ENCODE measurements at places on chromosomes 3 and 15.

- DNase-seq: peak; percentile 55
Measured at GRCh38 chr3:36461597-36461996, 81.3 kb downstream of the STAC start.

DNA sequence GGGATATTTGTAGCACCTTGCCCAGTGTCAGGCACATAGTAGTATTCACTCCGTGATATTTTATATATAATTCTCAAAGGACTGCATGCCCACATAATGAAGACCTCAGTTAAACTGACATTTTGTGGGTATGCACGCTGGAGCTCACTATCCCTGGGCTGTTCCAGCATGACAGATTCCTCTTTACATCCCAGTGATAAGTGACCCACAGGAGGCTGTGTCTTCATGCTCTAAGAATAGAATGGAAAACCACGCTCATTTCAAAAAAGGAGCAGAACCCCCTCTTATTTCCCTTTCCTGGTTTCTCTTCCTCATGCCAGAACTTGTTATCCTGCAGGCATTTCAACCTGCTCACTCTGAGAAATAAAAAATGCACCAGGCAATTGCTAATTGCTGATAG, 717.5 kb downstream of the AGBL1 start:
- no peak for DNase-seq

DNA sequence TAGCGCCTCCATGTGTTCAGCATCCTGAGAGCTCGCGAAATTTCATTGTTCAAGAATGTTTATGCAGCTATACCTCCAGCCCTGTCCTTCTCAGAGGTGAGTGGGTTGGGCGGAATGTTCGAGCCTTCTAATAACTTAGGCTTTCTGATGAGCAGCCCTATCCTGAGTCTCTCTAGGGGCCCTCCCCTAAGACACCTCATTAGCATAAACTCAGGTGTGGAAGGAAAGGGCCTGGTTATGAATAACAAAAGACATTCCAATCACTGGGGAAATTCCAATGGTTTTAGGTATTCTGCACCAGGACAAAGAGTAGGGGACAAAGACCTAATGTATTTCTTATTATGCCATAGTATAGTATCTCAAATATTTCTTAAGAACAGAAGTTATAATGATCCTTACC, 138.1 kb upstream of the PDZRN3 start:
- DNase-seq: no peak

DNA sequence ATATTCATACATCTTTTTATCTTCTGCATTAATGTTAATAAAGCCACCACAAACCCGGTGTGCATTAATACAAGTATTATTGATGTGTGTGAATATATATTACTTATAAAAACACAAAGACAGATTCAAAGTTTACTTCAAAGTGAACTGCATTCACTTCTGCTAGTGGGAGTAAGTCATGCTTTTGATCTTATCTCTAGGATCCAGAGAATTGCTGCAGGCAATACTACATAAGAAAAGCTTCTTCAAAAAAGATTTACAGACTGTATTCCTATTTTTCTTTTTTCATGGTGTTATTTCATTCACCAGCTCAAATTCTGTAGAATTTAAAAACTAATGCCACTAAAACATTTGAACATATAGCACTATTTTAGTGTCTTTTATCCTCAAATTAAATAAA, 87.5 kb upstream of the CBLB start:
- no peak for DNase-seq

GRCh38 chr15:64507293-64507802, 47.0 kb downstream of the ZNF609 start:
- DNase-seq: peak; percentile 36

- DNase-seq: no peak
Measured at GRCh38 chr3:43872901-43873300, 182.2 kb downstream of the ABHD5 start.

GRCh38 chr3:105967117-105967516, 98.3 kb upstream of the CBLB start:
- no peak for DNase-seq

- no peak for DNase-seq
Measured at GRCh38 chr15:67838789-67839332, 984 bp downstream of the RNU6-1 start.

DNA sequence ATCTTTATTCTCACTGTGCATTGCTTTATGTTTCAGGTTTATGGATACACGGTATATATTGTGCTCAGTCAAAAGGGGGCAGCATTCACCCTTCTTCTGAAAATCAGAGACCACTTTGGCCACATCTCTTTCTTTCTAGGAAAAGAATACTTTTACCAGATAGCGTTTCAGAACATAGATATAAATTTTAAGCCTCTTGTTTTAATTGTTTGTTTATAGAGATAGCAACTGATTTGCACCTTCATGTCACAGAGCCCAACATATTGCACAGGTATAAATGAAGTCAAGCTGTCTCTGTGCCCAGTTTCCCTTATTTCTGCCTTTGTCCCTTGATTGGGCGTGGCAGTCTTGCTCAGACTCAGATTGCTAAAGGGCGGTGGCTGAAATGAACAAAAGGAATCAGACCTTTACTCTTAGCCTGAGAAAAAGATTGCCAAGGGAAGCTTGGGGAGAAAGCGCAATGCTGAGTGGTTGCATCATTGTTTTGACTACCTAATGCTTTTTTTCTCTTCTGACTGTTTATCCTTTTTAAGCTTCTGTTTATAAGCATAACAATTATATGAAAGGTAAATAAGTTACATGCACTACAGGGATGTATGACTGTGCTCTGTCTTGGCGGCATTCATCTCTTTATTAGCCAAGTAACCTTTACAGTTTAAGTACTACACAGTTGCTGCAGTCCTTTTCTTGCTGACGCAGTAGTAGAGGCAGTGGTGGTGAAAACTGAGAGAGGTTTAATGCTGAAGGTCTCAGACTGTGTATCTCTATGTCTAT, 70.8 kb upstream of the ZBTB20 start:
- DNase-seq: peak; percentile 37

DNA sequence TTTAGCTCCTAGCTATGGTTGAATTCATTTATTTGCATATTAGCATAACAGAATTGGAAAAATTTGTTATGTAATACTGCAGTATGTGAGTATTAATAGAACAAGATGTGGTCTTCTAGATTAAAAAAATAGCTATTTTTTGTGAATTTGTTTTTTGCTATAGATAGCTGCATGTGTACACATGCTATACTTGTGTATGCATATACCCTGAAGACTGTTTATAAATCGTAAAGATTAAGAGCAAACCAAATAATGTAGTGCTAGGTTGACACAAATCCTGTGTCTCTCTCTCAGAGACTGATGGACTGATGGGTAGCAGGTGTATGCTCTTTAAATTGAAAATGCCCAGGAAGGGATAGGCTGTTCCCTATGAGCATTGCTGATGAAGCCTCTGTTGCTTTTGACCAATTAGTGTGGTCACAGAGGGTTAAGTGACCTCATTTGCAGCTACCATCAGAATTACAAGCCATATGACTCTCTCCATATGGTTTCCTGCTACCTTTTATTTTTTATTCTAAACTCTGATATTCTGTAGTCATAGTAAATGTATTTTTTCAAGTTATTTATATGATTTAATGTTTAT, 9.0 kb downstream of the PLCL2 start:
- no peak for DNase-seq

GRCh38 chr3:132001036-132001435, 33.8 kb downstream of the CPNE4 start:
- DNase-seq: no peak

- DNase-seq: no peak
Measured at GRCh38 chr15:42220216-42220615, 12.1 kb upstream of the VPS39 start.

DNA sequence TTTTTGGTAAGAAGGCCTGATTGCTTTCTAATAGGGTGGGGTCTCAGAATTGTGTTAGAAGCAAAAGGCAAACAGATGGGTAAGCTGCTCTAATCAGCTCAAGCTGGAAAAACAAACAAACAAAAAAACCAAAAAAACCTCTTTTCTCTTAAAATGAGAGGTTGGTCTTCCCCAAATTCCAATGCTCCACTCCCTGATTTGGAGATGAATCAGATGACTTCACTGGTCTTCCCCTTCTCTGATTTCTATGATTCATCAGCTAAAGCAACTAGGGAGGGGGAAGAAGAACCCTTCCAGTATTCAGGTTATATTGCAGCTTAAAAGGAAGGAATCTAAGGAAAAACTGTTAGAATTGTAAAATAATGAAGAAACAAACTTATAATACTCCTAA, 9.6 kb upstream of the ANXA2 start:
- DNase-seq: peak; percentile 73

GRCh38 chr3:16993227-16993626, 108.5 kb downstream of the PLCL2 start:
- DNase-seq: peak; percentile 6

DNA sequence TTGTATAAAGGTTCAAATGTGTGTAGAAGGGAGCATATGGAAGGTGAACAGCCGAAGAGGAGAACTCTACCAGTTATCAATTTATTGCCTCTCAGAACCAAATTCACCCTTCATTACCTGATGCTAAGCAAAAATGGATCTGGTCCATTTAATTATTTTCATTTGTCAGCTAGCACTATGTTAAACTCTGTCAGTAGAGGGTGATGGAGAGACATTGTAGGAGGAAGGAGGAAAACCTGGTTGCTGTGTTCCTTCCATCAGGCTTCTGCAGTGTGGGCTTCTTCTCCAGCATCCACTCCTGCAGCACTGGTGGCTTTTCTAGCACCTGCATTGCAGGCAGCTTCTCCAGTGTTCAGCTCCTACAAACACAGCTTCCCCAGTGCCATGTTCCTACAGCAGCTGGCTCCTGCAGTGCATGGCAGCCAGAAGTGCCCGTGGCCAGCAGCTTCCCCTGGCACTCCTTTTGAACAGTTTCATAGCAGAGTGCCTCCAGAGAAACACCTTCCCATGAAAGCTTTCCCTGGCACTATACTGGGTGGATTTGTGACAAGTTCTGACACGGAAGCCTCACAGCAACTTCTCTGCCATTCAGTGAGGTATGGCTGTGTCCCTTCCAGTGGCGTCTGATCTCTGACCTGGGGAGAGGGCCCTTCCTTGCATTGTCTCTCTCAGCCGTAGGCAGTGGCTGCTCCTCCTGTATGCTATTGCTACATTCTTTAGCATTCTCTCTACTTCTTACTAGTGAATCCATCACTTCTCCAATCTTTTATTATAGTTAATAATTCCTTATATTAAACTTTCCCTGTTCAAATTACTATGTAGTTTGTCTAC, 14.6 kb upstream of the IL17RD start:
- no peak for DNase-seq

- DNase-seq: peak; percentile 56
Measured at GRCh38 chr3:147652651-147653366, 243.6 kb downstream of the ZIC1 start.

GRCh38 chr3:108383306-108383705, 87.0 kb downstream of the HHLA2 start:
- no peak for DNase-seq

- no peak for DNase-seq
Measured at GRCh38 chr3:127532561-127533203, 57.9 kb downstream of the TPRA1 start.

DNA sequence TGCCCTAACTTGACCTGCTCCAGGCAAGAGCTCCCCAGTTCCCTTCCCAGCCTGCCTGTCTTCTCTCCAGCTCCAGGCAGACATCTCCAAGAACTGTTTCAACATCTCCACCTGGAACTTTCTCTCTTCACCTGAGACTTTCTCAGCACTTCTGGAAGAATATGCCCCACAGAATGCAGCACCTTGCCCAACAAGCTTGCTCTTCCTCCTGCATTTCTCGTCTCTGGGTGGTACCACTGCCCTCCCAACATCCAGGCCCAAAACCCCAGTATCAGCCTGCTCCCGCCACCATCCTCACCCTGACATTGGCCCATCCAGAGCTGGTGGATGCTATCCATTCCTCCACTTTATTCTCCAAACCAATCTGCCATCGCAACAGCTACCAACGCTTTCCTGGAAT, 8.8 kb downstream of the RFTN1 start:
- DNase-seq: no peak

DNA sequence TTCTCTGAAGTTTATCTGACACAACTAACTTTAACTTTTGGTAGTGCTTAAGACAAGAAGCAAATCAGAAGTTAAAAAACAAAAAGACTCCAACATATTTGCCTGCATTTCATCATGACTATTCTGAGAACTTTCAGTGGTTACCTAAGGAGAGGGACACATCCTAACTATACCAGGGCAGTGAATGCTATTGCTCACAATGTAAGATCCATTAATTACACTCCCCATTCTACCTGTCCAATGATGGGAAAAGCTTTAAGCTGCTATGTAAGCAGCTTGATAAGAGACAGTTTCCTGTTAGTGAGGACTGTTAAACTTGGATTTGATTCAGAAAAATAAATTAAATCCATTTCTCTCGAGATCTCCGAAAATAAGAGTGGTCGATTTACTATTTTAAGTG, 37.5 kb downstream of the SERPINI1 start:
- no peak for DNase-seq

- no peak for DNase-seq
Measured at GRCh38 chr3:130926504-130926903, 32.6 kb downstream of the ATP2C1 start.

DNA sequence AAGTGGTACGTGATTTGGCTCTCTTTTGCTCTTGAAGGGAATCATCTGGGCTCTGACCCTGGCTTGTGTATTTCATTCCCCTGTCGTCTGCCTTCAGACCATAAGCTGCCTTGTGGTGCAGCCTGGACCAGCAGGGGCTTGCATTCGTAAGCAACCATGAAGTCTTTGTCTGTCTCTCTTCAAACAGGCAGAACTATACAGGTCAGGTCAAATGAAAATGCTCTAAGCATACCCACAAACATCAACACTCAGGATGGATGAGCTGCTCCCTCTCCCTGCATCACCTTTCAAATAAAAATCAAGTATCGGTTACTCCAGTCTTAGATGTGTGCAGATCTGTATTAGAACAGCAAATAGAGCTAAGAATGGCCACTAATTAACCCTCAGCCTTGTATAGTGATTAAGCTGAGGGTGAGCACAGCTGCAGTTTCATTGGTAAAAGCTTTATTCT, 268.6 kb upstream of the UBE2E1 start:
- no peak for DNase-seq

GRCh38 chr3:67094774-67095173, 96.7 kb downstream of the KBTBD8 start:
- DNase-seq: peak; percentile 83

DNA sequence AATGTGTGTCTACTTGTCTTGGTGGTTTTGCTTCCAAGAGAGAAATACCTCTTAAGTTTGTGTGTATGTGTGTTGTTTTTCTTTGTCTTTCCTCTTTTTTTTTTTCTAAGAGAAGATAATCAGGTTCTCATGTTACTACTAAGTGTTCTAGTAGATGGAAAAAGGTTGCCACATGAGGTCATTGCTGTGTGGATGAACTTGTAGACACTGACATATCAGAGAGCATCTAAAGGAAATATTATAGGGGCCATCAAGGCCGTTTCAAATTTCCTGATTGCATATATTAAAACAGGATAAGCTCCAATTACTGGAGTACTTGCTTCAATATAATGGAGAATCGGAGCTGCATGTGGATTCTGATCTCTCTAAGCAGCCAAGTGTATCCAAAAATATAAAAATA, 747.5 kb downstream of the NR2F2 start:
- no peak for DNase-seq
